Stimulated activated CD8-positive, alpha-beta memory T cell treated with anti-CD3 and anti-CD28 coated beads, Interleukin-7, amount 100 ng/mL, for 1 hour (primary cell): ENCODE measurements at places on chromosomes 5 and 9.

DNA sequence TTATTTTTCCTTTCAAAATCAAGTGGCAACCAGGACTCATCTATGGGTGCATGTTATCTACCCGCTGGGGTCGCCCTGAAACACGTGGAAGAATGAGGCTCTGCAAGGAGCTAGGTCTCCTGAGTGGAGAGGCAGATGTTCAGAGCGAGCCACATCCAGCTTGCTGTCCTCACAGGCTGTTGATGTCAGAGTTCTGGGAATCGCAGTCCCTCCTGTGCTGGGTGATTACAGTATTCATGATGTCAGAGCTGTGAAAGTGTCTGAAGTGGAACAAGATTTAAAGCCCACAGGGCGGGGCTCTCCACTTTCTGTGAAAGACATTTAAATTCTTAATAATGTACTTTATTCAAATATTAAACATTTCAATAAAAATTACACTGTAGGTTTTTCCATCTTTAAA, 24.4 kb upstream of the LMX1B start:
- no peak for DNase-seq

GRCh38 chr5:99544356-99544755, 615.5 kb upstream of the CHD1 start:
- no peak for DNase-seq

- DNase-seq, result no peak
These were observed 4.0 kb downstream of the MAN2A1 start for GRCh38 chr5:109693535-109694400.

- DNase-seq, result no peak
These were observed 16.0 kb downstream of the INSYN2B start for GRCh38 chr5:169964246-169964645.

DNA sequence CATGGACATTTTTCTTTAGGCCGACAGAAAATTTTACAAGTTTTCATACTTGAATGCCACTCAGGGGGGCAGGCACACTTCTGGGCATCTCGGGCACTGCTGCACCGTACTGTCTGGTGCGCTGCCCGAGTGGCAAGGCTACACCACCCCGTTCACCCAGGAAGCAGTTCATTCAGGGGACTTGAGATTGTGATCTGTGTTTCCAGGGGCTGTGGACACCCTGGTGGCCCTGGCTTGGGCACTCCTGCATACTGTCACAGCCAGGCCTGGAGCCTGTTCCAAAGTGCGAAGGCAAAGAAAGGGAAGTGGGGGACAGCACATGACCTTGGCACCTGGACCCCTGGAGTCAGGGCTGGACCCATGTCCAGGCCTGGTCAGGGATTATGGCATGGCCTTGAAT, 197.6 kb downstream of the PAX5 start:
- DNase-seq, result no peak

GRCh38 chr9:127505396-127506116, 54.2 kb downstream of the LRSAM1 start:
- DNase-seq, result no peak

GRCh38 chr9:30505311-30505710, 1879.1 kb upstream of the ACO1 start:
- DNase-seq, result no peak

DNA sequence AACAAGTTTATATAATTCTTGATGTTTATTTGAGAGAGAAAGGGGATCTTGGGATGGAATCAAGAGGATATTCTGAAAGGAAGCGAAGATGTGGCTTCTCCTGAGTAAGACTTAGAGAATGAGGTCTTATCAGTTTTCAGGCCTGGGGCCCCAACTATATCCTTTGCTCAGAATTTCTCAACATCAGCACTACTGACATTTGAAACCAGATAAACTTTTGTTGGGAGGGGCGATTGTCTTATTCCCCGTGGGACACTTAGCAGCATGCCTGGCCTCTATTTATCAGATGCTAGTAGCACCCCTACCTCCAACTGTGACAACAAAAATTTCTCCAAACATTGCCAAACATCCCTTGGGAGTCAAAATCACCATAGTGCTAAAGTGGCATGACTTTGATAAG, 567.7 kb downstream of the MAT2B start:
- no peak for DNase-seq

DNA sequence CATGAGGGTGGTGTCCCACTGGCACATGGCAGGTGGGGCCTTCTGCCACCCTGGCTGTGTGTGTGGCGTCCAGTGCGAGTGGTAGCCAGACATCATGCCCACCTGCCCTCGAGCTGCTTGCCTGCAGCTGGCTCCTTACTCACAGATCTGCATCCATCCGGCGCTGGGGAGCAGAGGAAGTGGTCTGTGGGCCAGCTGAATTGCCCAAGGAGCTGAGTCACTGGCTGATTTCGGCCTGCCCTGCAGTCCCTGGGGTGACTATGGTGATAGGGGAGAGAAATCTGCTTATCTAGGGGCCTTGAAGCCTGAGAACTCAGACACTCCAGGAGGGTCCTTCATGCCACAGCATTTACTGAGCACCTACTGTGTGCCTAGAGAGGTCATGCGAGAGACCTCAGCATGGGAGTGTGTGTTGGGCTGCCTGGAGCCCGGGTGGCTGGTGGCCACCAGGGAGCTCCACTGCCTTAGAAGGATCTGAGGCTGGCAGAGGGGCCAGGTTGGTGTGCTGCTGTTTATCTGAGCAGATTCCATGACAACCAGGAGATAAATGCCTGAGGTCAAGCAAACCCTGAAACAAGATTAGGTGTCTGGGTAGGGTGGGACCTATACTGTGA, 57.1 kb downstream of the SLC22A5 start:
- DNase-seq, result no peak

DNA sequence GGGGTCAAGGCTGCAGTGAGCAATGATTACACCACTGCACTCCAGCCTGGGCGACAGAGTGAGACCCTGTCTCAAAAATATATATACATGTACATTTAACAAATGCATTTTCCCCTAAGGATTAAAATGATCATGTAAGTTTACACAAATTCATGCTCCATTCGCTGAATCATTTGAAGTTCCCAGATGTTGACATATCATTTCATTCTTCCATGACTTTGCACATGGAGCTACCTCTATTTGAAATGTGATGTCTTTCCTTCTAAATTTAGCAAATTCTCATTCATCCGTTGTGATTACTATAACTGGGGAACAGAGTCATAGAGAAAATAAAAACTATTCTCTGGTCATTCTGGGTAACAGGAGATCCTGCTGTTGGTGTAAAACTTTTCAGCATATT, 10.6 kb downstream of the PTGER4 start:
- DNase-seq, result no peak

- DNase-seq, result no peak
These were observed 64.9 kb downstream of the PTTG1 start for GRCh38 chr5:160486573-160486972.

DNA sequence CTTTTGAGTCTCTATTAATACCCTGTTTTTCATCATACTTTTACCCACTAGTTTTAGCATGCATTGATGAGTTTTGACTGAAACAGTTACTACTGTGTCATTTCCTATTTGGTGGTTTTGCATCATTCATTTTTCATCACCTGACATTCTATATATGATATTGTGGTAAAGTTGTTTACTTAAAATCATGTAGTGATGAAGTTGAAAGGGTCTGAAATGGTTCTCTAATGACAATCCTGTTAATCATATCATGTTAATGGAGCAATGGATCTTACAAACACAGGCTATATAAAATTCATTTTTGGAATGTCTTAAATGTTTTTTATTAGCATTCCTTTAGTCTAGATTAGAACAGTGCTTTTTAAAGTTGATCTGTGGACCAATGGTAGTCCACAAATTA, 84.1 kb downstream of the ERBIN start:
- no peak for DNase-seq

GRCh38 chr9:133634081-133634691, 2.0 kb upstream of the DBH start:
- DNase-seq, result no peak

DNA sequence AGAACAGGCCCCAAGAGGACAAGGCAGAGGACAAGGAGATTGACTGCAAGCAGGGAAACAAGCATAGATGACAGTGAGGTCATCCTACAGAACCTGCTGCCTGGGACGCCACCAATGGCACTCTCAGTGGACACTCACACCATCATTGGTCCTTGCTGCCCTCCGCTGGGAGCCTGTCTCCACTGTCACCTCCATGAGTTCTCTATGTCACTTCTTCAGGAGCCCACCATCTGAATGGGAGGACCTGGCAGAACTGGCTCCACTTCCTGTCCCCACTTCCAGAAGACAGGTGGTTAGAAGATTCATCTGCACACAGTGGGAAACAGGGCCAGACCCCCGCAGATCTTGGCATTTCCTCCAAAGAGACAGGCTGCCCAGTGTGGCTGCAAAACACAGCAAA, 188.9 kb downstream of the HSD17B3 start:
- DNase-seq, result no peak

- DNase-seq, result no peak
These were observed 198.5 kb upstream of the FBN2 start for GRCh38 chr5:128736553-128736952.

- DNase-seq, result no peak
These were observed 4.7 kb downstream of the GADD45G start for GRCh38 chr9:89609426-89610006.

DNA sequence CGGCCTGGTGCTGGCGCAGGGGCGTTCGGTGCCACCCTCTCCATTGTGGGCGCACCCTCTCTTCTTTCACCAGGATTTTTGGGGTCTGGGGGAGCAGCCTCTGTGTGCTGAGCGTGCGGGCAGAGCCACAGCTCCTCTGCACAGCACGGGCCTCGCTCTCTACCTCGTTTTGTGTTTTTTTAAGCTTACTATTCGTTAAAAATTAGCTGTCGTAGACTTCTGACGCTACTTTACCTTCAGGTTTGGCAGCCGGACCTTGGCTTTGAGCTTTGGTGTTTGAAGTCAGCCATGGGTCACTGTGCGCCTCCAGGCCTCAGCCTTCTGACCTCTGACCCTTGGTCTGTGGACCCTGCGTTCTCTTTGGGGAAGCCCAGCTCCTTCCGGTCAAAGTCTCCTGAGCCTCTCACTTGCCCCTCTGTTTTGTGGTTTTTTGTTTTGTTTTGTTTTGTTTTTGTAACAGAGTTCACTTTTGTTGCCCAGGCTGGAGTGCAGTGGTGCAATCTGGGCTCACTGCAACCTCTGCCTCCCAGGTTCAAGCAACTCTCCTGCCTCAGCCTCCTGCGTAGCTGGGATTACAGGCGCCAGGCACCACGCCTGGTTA, 88.2 kb upstream of the CACNA1B start:
- DNase-seq, result no peak

DNA sequence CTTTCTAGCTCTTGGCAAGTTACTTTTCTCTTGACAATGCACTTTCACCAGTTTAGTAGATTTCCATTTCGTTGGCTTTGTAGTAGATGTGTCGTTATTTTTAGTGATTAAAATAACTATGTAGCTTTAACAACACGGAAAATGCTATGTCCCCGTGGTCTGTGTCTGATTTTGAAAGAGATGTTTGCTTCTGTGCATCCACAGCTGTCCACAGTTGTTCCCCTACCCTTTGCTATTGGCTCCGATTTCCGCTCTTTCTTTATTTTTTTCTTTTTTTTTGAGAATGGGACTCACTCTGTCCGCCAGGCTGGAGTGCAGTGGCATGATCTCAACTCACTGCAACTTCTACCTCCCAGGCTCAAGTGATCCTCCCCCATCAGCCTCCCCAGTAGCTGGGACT, 533.9 kb downstream of the IRX1 start:
- DNase-seq, result no peak

DNA sequence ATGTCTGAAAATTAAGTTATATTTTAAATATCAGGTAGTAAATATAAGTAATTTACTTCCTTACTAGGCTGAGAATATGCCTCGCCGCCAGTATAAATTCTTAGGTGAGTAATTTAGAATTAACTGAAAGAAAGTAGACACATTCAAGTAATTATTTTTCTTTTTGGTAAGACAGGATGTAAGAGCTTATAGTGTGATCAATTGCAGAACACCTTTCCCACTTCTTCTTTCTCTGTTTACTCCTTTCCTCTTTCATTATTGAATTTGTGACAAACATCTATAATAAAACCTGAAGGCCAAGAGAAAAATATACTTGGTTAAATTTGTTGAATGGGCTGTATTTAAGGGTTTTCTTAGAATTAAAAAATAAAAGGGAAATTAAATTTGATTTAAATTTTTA, 195.1 kb upstream of the CDKN2B start:
- no peak for DNase-seq

- no peak for DNase-seq
These were observed 14.7 kb downstream of the CD74 start for GRCh38 chr5:150397782-150398721.

DNA sequence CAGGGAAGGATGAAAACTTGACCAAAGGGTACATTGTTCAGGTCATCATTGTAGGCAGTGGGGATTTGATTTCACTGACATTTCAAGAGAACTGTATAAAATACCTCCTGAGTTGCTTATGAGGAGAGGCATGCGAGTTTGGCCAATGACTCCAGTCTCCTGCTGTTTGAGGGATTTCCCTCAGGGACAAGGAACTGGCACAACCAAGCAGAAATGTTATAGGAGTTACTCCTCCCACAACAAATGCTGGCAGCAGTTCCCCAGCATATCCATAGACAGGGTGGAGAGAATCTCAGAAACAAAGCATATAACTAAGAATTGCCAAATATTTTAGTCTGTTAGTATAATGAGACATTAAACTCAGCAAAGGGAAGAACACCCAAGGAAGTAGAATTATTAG, 47.2 kb upstream of the FBXL7 start:
- DNase-seq, result no peak

DNA sequence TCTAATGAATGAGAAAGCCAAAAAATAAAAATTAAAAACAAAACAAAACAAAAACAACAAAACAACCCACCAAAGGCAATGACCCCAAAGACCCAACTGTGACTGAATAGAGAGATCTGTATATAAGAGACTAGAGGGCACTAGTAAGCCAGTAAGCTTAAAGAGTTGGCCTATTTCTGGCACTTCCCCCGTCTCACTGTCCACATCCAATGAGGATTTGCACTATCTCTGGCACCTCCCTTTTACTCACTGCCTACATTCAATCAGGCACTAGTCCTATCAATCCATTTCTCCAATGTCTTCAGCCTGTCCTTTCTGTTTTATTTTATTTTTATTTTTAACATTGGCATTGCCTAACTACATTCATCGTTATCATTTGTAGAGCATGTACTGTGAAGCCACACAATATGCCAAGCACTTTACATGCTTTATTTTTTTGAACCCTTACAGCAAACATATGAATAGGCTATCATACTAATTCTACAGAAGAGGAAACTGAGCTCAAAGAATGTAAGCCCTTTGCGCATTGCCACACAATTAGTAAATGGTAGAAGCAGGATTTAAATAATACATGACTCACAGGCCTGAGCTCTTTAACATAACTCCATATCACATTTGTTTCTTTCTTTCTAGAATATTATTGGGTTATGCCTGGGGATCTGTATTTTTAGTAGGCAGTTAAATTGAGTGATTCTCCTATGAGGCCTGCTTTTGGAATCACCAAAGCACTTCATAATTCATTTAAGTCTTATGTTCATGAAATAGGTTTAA, 70.0 kb downstream of the C6 start:
- no peak for DNase-seq

GRCh38 chr5:55031492-55031891, 7.4 kb downstream of the GZMK start:
- no peak for DNase-seq

DNA sequence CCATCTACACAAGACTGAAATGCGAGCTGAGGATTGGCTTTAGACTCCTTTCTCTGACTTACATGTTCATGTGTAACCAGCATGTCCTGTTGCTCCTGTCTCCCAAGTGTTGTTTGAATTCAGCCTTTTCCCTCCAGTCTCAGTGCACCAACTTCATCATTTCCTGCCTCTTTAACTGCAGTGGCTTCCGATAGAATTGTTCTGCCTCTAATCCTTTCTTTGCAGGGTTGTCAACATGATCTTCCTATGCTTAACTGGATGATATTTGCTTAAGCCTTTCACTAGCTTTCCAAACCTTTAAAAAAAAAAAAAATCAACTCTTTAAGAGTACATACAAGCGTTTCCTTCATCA, 6.7 kb upstream of the FYB1 start:
- DNase-seq, result no peak
